ENCODE measurements at places on chromosomes 16 and 17.
A peak's percentile ranks its signal among the peaks of the same experiment; 100 is the strongest.

GRCh38 chr17:29140631-29141513 is 39.3 kb downstream of the MYO18A start:
- no peak for DNase-seq

GRCh38 chr17:27529230-27529796 is 73.1 kb downstream of the KSR1 start:
- no peak for DNase-seq

DNA sequence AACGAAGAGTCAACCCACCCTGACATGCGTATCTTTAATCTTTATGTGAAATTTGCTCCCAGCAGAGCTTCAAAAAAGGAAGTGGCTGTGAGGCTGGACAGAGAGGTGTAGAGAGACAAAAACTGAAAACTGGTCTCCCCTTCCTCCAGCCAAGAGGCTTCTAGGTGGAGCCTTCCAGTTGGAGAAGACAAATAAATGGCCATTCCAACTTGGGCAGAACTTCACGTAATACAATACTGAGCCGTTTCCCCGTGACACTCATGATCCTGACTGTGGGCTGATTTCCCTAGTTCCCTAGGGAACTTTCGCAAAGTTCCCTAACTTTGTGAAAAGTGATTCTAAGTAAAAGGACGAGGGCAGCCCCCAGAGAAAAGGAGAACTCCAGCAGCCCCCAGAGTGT is 78.8 kb downstream of the ZFHX3 start:
- no peak for DNase-seq

DNA sequence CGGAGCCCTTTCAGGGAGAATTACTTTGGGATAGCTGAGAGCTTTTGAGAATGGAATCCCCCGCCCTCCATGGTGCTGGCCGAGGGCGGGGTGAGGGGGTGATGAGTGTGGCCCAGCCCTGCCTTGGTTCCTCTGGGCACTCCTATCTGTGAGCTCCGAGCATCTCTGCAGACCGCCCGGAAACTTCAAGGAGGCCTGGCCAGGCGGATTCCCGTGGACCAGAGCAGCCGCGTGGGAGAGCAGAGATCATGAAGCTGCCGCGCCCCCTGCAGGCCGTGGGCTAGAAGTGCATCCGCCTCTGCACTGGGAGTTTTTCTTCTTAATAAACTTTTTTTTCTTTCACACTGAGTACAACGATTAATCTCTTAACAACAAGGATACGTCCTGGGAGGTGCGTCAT is 392.9 kb upstream of the EEF2KMT start:
- no peak for DNase-seq

DNA sequence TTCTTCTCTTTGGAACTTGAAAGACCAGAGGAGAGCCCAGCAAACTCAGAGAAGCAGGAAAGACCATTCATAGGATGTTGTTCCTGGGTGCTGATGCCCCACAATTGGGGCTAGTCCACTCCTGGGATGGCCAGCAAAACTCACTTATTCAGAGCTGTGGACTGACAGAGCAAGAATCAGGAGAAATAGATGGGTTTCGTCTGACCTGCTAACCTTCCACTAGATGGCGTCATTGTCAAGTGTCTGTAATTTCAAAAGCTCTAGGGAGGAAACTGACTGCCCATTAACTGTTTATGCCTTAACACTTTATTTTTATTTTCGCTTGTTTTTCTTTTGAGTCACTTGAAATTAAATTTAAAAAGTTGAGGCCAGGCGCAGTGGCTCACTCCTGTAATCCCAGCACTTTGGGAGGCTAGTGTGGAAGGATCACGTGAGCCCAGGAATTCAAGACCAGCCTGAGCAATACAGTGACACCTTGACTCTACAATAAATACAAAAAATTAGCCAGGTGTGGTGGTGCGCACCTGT is 28.7 kb upstream of the MILR1 start:
- DNase-seq: peak; percentile 62

GRCh38 chr16:89193576-89194293 is 6.6 kb downstream of the SLC22A31 start:
- no peak for DNase-seq

DNA sequence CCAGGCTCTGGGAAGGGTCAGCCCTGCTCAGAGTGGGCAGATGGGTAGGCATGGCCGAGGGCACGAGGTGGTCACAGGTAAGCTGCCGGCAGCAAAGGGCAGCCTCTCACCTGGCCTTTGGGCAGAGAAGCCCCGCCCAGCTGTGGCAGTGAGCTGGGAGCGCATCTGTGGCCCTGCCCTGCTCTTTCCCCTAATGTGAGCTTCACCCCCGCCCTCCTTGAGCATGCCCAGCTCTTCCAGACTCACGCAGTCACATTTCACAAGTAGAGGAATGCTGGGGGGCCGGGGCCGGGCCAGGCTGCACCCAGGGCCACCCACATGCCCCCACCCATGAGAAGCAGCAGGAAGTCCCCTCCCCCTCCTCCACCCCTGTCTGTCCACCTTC is 40.7 kb upstream of the SLC38A10 start:
- DNase-seq: no peak

DNA sequence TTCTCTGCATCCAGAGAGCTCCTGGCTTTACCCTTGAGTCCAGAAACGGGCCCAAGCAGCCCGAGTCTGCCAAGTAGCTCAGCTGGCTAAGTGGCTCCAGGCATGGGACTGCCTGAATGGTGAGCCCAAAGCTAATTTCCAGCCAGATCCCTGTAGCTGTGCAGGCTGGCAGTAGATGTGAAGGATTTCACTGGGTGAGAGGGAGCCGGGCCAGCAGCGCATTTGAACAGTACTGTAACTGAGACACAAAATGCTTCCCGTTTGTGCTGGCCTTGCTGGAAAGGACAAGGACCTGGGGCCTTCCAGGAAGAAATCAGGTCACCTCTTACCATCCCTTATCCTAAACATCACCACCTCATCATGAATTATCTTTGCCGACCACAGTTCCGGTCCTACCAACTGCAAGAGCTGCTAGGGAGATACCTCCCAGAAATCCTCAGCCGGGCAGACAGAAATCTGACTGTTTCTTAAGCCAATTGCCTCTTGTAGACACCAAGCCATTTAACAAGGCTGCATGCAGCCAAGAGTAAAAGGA is 3.7 kb downstream of the TIMP2 start:
- DNase-seq: no peak

DNA sequence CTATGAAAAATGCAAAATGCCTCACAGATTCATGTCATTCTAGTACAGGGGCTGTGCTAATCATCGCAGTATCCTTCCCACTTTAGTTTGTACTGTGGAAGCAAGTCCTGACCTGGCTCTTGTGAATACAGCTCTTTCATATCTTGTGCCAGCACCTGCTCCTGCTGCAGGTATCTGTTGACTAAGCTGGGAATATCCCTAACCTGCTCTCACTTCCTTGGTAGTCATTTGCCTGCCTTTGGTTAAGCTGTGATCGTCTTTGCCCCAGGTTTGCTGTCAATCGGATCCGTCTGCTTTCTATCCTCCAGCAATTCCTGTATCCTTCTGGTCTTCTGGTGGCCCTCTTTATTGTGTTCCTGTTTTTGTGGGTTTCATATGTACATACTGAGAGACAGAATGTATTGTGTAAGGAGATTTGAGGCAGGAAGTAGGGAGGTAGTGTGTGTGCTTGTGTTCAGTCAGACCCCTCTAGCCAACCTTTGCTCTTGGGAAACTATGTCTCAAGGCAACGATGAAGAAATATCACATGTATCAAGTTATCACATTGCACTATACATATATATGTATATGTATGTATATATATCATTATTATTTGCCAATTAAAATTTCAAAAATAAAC is 7.7 kb upstream of the GINS3 start:
- no peak for DNase-seq

DNA sequence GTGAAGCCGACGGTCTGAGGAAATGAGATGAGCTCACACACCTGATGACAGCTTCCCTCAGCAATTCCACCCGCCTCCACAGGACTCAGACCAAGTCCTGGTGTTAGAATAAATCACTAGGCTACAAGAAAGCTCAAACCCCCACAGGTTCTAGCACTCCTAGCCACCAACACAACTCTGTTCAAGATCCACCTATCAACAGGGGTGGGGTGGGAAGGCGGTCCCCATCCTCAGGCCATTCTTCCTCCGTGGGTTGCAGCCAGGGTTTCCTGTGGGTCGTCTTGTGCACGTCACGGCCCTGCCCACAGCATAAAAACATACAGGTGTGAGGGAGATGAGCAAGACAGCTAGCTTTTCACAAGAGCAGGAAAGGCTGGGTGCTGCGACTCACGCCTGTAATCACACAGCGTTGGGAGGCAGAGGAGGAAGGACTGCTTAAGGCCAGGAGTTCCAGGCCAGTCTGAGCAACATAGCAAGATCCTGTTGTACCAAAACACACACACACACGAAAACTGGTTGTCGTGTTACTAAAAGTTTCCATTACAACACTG is 81.1 kb downstream of the ANKRD11 start:
- no peak for DNase-seq

- DNase-seq: no peak
These were observed 1.7 kb upstream of the MAZ start for GRCh38 chr16:29804455-29805231.

- DNase-seq: no peak
These were observed 15.1 kb downstream of the CDH8 start for GRCh38 chr16:62021161-62021581.

Data from AG09319 (cell line).